ENCODE measurements at places on chromosomes 4 and X.

- no peak for DNase-seq
These were observed 609.2 kb downstream of the SPOCK3 start for GRCh38 chr4:166625018-166625637.

GRCh38 chr4:52701207-52701606 is 42.1 kb upstream of the USP46 start:
- DNase-seq, result no peak

DNA sequence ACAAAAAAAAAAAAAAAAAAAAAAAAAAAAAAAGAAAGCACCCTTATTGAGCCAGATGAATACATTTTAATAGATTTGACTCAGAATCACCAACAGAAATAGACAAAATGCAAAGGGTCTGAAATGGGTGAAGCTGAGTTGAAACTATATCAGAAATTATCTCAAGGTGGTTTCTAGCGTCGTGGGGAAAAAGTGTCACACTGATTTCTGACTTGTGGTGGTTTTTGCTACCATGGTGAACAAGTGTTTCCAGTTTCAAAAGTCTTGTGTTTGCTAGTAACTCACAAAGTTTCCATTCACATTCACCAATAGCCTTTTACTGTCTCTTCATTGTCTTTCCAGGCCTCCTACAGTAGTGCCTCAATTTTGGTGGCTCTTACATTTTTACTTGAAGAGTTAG is 135.5 kb downstream of the ARHGAP24 start:
- DNase-seq, result no peak

GRCh38 chr4:169115897-169116254 is 105.8 kb upstream of the CBR4 start:
- no peak for DNase-seq

- DNase-seq, result no peak
These were observed 36.7 kb downstream of the IL13RA1 start for GRCh38 chrX:118764122-118764521.

Measured in activated CD8-positive, alpha-beta memory T cell treated with anti-CD3 and anti-CD28 coated beads, Interleukin-2, amount 10 ng/mL, durations not matched to agents 7 days and 5 days (primary cell).